ENCODE measurements at places on chromosomes 1 and 21.
A peak's percentile ranks its signal among the peaks of the same experiment; 100 is the strongest.

DNA sequence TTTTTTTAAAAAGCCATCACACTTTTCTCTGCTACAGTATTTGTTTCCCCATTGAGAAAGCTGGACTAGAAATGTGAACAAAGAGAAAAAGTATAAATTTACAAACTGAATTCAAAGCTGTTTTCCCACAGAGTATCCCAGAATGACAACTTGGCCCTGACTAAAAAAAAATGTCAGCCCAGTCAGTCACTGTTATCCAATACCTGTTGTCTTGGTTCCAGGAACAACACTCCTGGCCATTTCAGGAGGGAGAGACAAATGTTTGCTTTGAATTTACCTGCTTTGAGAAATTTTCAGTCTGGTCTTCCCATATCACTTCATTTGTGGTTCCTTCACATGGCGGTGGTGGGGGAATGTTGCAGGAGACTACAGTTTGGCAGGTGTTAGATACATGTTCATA is 46.2 kb downstream of the COLGALT2 start:
- no peak for DNase-seq

DNA sequence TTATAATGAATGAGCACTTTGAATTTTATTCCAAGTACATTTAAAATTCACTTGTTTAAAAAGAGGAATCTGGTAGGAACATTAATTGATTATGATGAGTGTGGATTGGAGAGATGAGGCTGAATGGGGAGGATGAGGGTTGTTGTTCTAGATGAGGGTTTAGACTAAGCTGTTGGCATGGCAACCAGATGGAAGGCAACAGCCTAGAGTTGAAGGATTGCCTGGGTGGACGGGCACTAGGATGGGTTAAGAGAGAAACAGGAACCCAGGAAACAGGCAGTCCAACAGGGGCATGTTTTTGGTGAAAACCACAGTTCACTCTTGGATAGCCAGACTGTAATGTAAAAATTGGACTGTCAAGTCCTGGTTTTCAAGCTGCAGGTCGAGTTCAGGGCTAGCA is 125.5 kb downstream of the CHRM3 start:
- DNase-seq: no peak

DNA sequence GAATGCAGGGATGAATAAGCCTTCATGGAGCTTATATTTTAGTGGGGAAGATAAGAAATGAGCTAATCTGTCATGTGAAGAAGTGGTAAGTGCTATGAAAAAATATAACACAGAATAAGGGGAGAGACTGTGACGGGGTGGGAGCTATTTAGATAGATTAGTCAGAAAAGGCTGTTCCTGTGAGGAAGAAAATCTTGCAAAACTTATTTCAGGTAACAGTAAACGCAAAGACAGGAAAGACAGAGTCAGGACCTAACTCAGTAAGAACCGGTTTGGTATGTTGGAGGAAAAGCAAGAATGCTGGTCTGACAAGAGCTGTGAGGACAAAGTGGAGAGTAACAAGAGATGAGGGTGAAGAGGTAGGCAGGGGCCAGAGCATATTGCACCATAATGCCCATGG is 22.0 kb downstream of the GNAI3 start:
- DNase-seq: no peak

- peak; percentile 8 for DNase-seq
Measured at GRCh38 chr1:84541679-84542078, 32.6 kb downstream of the CTBS start.

GRCh38 chr1:61754545-61754944 is 12.3 kb downstream of the PATJ start:
- no peak for DNase-seq

DNA sequence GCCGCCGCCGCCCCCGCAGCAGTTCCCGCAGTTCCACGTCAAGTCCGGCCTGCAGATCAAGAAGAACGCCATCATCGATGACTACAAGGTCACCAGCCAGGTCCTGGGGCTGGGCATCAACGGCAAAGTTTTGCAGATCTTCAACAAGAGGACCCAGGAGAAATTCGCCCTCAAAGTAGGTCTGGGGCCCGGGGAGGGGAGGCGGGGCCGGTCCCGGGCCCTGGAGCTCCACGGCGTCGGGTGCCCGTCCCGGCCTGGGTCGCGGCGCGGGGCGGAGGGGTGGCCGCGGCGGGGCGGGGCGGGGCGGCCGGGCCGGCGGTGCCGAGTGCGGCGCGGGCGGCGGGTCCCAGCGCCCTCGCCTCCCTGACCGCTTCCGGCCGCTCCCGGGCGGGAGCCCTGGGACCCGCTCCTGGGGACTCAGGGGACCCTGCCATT is 646 bp downstream of the MAPKAPK2 start:
- DNase-seq: no peak

DNA sequence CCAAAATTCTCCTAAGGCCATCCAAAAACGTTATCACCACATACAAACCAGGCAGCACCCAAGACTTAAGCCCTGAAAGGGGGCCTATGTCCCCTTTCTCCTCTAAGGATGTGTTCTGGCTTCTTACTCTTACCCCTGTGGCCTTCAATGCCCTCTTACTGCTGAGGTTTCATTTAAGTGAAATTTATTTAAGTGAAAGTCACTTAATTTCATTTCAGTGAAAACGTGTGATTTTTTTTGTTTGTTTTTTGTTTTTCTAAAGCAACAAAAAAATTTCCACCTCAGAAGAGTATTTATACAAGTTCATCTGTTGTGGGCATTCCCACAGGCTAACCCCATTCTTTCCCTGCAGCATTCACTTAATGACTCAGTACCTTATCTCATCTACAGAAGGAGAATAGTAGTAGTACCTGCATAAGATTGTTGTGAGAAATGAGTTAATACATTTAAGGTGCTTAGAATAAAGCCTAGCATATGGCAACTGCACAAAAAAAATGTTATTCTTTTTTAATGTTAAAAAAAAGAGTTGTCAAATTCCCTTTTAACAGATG is 220.6 kb downstream of the CHRM3 start:
- DNase-seq: no peak

GRCh38 chr1:175494011-175494554 is 249.3 kb downstream of the TNR start:
- DNase-seq: no peak

DNA sequence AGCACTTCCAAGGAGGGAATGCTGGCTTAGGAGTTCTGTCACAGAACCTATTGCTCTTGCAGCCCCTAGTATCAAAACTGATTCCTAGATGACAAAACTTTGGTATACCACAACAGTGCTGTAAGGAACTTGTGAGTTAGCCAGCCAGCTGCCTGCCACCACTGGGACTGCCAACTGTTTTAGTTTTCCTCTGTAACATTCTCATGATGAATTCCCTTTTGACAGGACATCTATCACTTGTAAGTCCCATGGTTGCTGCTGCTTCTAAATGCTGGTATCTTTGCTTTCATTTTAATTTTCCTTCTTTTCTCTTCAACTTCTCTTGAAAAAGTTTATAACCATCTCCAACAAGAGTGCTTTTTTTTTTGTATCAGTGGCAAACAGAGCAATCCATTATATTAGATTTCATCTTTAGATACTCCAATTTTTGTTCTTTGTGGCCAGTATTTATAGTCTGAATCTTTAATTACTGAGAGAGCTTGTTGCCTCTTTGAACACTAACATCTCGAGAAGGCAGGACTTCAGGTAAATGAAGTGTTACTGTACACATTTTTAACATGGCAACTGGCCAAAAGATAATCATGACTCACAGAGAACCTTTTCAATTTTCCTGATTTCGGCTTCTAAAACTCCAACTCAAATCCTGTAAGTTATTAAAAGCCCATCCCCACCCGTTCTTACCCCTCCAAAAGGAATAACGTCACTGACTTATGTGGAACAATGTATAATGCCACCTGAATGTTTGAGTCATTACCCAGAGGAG is 19.8 kb downstream of the DBT start:
- DNase-seq: no peak

- DNase-seq: no peak
Measured at GRCh38 chr1:156961709-156962108, 41.3 kb downstream of the LRRC71 start.

- no peak for DNase-seq
Measured at GRCh38 chr1:201013991-201014815, 9.3 kb downstream of the KIF21B start.

- DNase-seq: no peak
Measured at GRCh38 chr1:197965132-197965840, 48.1 kb downstream of the LHX9 start.

Measured in SW 1271 (cell line).